ENCODE measurements at places on chromosomes 13 and 19. TPM values are rescaled to one million over a fixed set of nuclear protein-coding genes. Genes with fewer than 3 reads are reported as not detected.

ODAD3 gene
- total RNA-seq = 0.08 TPM

TSC22D1 gene
- 94.5 TPM for total RNA-seq

ZNF730 gene
- 0.16 TPM for total RNA-seq

FARP1 gene
- 20.3 TPM for total RNA-seq

CGB8 gene
- total RNA-seq = not detected

CYP4F8 gene
- total RNA-seq = not detected

LHFPL6 gene
- total RNA-seq = 109 TPM

ANGPTL8 gene
- not detected for total RNA-seq

DNA sequence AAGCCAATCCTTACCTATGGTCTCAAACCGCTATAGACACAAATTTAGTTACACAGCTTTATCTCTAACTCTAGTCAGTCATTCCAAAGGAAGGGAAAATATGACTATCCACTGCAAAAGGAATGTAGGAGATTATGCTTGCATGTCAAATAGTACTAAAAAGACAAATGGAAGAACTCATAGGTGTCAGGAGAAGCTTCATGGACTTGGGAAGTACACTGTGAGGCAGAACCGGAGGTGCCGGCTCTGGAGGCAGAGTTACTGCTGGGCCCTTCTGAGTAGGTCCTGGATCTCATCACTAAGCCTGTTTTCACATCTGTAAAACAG lies 97.5 kb downstream of the FOXO1 start:
- peak; percentile 56 for DNase-seq

GRCh38 chr13:114071410-114071809 lies 61.0 kb downstream of the RASA3 start:
- DNase-seq = no peak

DNA sequence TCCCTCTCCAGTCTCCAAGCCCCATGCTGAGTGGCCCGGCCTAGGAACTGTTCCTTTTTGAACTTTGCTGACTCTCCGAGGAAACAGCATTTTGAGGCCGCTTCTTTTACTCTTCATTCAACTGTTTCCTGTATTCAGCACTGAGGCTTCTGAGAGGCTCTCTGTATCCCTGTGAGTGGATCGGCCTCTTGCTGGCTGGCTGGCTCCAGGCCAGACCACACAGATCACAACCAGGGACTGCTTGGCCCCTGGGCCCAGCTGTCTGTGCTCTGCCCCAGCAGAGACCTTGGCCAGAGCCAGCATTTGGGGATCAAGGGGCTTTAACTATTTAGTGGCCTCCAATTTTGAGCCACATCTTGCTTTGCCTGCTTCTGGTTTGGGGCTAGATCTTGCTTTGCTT lies 75.6 kb upstream of the KL start:
- DNase-seq = peak; percentile 15

- no peak for DNase-seq
Observed at GRCh38 chr19:3360421-3361383, 5.7 kb upstream of the NFIC start.

- peak; percentile 92 for DNase-seq
Observed at GRCh38 chr19:40305403-40305802, 20.3 kb upstream of the AKT2 start.

- DNase-seq = peak; percentile 87
Observed at GRCh38 chr13:39612023-39612637, 9.1 kb upstream of the LHFPL6 start.

- peak; percentile 78 for DNase-seq
Observed at GRCh38 chr19:5690955-5691821, 1.1 kb downstream of the RPL36 start.

DNA sequence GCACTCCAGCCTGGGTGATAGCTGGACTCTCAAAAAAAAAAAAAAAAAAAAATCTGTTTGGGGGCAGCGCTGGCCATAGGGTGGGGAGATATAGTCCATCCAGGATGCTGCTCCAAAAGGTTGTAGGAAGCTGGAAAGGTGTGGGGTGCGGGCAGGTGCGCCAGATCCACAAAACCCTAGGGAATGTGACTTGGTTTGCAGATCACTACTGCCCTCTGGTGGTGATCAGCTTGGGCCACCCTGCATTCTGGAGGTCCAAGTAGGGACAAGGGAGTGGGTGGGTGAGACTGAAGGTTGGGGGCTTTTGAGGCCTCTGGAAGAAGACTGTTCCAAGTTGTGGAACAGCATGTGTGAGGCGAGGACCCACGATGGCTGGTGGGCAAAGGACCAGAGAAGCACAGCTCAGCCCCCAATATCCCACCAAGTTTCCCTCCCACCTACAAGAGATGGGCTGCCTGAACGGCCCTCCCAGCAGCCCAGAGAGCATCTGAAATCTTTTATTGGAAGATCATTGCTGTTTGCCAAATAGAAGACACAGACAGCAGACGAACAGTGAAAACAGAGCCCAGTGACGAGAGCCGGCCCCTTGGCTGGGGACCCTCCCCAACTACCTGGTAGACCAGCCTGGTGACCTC lies 10.4 kb upstream of the TYK2 start:
- DNase-seq = peak; percentile 80

- DNase-seq = no peak
Observed at GRCh38 chr19:2795827-2796658, 10.7 kb downstream of the THOP1 start.

GRCh38 chr13:51731759-51732158 lies 72.2 kb downstream of the DHRS12 start:
- DNase-seq = peak; percentile 87

DNA sequence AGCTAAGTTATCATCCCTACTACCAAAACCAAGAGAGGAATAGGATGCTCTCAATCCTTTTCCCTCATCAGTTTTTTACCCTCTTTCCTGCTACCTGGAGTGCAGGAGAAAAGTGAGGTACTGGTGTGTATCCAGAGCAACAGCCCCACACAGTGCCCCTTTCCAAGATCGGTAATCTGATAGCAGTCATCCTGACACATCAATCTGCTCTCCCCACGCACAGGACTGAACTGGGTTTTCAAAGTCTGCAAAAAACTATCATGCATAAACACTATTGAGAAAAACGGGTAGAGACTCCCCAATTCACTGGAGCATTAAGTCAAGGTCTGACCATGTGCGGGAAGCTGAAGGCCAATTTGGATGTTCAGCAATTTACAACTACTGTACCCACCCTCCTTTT lies 284.8 kb downstream of the RBM26 start:
- DNase-seq = no peak

- no peak for DNase-seq
Observed at GRCh38 chr13:78133511-78133910, 214.9 kb upstream of the EDNRB start.

GRCh38 chr19:39512988-39513387 lies 2.0 kb upstream of the SELENOV start:
- DNase-seq = peak; percentile 11

GRCh38 chr13:85408415-85408814 lies 390.8 kb downstream of the SLITRK6 start:
- no peak for DNase-seq

DNA sequence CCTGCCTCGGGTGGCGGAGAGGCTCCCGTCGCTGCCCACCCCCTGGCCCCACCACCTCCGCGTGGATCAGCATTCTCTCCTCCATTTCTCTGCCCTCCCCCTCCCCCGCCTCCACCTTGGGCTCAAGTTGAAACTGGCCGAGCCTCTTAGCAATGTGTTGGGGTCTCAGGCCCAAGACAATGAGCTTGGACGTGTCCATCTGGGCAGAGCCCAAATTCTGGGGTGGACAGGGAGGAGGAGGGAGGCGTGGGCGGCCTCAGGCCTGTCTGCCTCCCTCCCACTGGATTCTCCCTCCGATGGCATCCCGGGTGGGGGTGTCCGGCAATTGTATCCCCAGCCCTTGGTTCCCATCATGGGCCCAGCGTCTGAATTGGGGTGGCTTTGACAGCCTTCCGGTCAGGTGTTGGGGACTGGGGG lies 1.2 kb downstream of the CELF5 start:
- no peak for DNase-seq

GRCh38 chr19:2668175-2668763 lies 34.2 kb downstream of the GNG7 start:
- DNase-seq = no peak

DNA sequence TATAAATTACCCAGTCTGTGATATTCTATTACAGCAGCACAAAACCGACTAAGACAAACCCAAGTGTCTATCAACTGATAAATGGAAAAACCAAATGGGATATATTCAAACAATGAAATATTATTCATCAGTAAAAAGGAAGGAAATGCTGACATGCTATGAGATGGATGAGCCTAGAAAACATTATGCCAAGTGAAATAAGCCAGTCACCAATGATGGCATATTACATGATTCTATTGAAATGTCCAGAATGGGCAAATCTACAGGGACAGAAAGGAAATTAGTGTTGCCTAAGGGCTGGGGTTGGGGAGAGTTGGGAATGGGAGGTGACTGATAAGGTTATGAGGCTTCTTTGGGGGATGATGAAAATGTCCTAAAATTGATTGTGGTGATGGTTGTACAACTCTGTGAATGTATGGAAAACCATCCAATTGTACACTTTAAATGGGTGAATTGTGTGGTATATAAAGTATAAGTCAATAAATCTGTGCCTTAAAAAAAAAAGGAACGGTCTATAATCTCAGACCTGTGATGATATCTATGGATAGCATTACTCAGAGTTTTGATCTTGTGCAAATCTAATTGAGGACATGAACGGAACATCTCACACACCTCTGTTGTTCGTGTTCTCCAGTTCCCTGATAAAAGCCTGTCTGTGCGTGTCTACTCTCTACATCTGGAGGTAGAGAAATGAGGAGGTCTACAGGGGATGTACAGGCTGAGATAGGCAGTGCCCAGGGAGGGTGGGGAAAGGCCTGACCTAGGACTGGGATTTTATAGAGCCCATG lies 49.0 kb downstream of the TNFRSF19 start:
- no peak for DNase-seq

- DNase-seq = peak; percentile 63
Observed at GRCh38 chr19:507286-508203, at the start of gene TPGS1. Gene TPGS1 (plus strand): TSS chr19:507497. CDS start chr19:507507, 10 bp downstream.

DNA sequence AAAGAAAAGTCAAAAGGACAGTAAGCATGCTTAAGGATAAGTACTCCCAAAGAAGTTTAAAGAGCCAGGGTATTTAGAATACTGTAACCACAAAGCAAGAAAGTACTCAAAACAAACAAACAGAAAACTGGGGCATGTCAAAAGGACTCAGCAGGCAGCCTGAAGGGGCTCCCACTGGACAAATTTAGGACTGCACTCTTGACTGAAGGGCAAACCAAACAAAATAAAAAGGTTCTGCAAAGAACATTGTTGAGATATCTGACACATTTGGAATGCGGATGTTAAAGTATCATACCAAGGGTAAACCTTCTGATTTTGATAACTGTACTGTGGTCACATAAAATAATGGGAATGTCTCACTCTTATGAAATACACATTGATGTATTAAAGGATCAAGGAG lies 157.4 kb downstream of the TNFSF13B start:
- DNase-seq = no peak

GRCh38 chr19:46844067-46844489 lies 6.6 kb downstream of the AP2S1 start:
- peak; percentile 40 for DNase-seq

GRCh38 chr13:81275666-81276258 lies 934.8 kb upstream of the SPRY2 start:
- DNase-seq = no peak

DNA sequence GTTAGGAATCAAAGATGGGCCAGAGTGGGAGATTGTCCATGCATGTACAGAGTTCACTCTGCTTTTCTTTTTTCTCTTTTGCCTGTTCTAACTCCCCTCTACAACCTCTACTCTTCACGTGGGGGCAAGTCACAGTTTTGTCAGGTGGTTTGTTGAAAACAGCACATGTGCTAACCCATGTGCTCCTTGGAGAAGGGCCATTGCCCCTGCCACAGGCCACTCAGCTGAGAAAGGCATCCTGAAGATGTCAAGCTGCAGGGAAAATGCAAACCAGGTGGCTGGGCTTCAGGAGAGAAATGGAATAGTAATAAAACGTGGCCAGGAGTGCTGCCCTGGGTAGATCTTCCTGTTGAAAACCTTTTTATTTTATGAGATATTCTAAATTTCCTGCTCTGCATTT lies 35.3 kb upstream of the SLC10A2 start:
- no peak for DNase-seq

DNA sequence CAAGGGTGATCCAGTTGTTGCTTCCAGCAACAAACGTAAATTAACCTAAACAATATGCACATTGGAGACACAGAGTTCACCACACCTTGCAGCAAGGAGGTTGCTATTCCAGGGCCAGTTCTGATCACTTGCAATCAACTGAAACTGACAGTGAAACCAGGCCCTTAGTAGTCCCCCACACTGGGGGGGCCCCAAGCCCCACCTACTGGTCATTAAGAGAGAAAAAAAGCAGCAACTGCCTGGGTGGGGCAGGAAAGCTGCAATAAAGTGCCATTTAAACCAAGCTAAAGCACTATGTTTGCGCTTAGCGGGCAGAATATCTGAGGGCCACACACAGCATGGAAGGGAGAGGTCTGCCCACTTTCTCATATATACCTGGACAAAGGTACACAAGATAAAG lies 51.5 kb downstream of the ATP7B start:
- no peak for DNase-seq

GRCh38 chr13:30978981-30979956 lies 46.8 kb downstream of the TEX26 start:
- DNase-seq = no peak

DNA sequence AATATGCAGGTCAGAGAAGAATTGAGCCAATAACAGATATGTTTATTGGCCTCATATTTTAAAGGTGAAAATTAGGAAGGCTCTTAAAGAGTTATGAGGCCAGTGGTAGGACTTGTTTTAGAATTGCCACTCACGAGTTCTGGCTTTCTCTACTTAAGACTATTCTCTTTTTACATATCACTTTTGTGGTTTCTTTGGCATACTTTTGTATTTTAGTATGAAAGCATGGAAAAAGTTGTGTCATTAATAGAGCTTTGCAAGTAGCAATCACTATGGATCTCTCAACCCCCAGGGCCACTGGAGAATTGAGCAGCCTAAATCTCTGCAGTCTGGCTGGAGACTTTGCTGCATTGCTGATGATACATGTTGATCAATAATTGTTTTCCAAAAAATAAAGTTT lies 64.6 kb upstream of the SOX21 start:
- peak; percentile 5 for DNase-seq

DNA sequence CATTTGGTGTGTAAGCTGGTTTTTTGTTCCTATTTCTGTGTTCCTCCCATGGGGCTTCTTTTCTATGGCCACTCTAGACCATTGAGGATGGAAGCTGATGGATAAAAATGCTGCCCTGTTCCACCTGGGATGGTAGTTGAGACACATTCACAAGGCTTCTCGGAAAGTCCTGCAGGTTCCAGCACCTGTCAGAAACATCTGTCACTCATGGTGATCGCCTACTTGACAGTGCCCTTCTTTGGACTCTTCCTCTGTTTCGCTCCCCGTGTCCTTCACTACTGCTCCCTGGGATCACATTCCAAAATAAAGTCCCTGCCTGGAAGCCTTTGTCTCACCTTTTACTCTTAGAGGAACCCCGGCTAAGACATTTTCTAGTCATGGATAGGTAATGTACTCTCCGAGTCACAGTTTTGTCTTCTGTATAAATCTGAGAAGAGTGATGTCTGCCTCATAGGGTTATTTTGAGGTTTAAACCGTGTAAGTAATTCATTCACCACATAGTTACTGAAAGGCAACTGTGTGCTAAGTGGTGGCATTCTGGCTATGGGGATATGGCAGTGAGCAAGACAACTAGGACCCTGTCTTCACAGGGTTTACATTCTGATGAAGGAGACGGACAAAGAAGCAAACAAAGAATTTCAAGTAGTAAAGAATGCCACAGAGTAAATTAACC lies 21.0 kb downstream of the UBAC2 start:
- no peak for DNase-seq

GRCh38 chr19:5298471-5298901 lies 42.1 kb downstream of the PTPRS start:
- no peak for DNase-seq

- peak; percentile 78 for DNase-seq
Observed at GRCh38 chr13:75372517-75372916, 109.5 kb downstream of the TBC1D4 start.
